ENCODE measurements at places on chromosomes 11 and 22. TPM values are rescaled to one million over a fixed set of nuclear protein-coding genes. Genes with fewer than 3 reads are reported as not detected.

Gene HBB
- total RNA-seq: not detected

Gene MPZL2
- total RNA-seq: not detected

Gene FGF19
- total RNA-seq: 10.3 TPM

Gene LIN7C
- 130 TPM for total RNA-seq

Gene CHST1
- not detected for total RNA-seq

Gene ARFGAP3
- 71.3 TPM for total RNA-seq

Gene NAALAD2
- total RNA-seq: not detected

Gene GNG3
- not detected for total RNA-seq

- DNase-seq: peak; percentile 58
- H3K4me1 ChIP-seq: no peaks in the 10 kb centered on the region
- H3K4me3 ChIP-seq: no peak overlapping the region
- H3K27me3 ChIP-seq: 0 out of 2 replicates have a peak, but pooled peaks cover 10% of the 10 kb centered on the region
- no peaks in the 10 kb centered on the region for H3K36me3 ChIP-seq
- no peak overlapping the region for H3K27ac ChIP-seq
Observed at GRCh38 chr11:36744375-36745168, 146.5 kb upstream of the RAG2 start.

- H3K36me3 ChIP-seq: no peaks in the 10 kb centered on the region
- H3K27me3 ChIP-seq: no peaks in the 10 kb centered on the region
- peak; percentile 33 for DNase-seq
- H3K27ac ChIP-seq: no peak overlapping the region
Observed at GRCh38 chr11:17026487-17027082, 12.4 kb upstream of the PLEKHA7 start.

- no peak overlapping the region for H3K27ac ChIP-seq
- H3K4me1 ChIP-seq: no peaks in the 10 kb centered on the region
- no peak overlapping the region for H3K4me3 ChIP-seq
- H3K36me3 ChIP-seq: no peaks in the 10 kb centered on the region
- no peaks in the 10 kb centered on the region for H3K27me3 ChIP-seq
- DNase-seq: no peak
Observed at GRCh38 chr11:32328392-32328791, 106.9 kb downstream of the WT1 start.

GRCh38 chr22:39098026-39098425 lies 982 bp downstream of the APOBEC3H start:
- H3K27me3 ChIP-seq: no peaks in the 10 kb centered on the region
- no peaks in the 10 kb centered on the region for H3K36me3 ChIP-seq
- no peak for DNase-seq
- H3K4me1 ChIP-seq: peaks cover 6% of the 10 kb centered on the region

GRCh38 chr11:19980957-19981669 lies 179.2 kb downstream of the DBX1 start:
- peak; percentile 55 for DNase-seq
- H3K36me3 ChIP-seq: 0 out of 2 replicates have a peak, but pooled peaks cover 2% of the 10 kb centered on the region
- no peak overlapping the region for H3K4me3 ChIP-seq
- peaks cover 37% of the 10 kb centered on the region for H3K4me1 ChIP-seq

- H3K27ac ChIP-seq: no peak overlapping the region
- peaks cover 23% of the 10 kb centered on the region for H3K4me1 ChIP-seq
- DNase-seq: no peak
- H3K27me3 ChIP-seq: no peaks in the 10 kb centered on the region
Observed at GRCh38 chr11:96277696-96278038, 65.3 kb downstream of the MAML2 start.

DNA sequence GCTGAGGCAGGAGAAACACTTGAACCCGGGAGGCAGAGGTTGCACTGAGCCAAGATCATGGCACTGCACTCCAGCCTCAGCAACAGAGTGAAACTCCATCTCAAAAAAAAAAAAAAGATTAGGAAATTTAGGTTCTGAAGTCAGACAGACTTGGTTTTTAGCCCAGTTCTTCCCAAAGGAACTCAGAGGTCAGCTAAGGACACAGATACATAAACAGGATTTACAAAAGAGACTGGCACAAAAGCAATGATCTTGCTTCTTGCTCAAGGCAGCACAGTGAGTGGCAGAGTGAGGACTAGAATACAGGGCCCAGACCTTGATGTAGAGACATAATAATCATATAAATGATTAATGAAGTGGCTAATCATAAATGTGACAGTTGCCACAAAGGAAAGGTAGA lies 25.4 kb upstream of the RRAS2 start:
- peaks cover 25% of the 10 kb centered on the region for H3K4me1 ChIP-seq
- no peak overlapping the region for H3K27ac ChIP-seq
- no peak for DNase-seq

GRCh38 chr22:18114976-18115652 lies 4.5 kb downstream of the TUBA8 start:
- H3K27me3 ChIP-seq: peaks cover 22% of the 10 kb centered on the region
- H3K4me3 ChIP-seq: no peak overlapping the region
- no peaks in the 10 kb centered on the region for H3K36me3 ChIP-seq
- DNase-seq: no peak

GRCh38 chr11:87128372-87128771 lies 90.6 kb downstream of the TMEM135 start:
- no peak overlapping the region for H3K27ac ChIP-seq
- H3K27me3 ChIP-seq: no peaks in the 10 kb centered on the region
- H3K4me1 ChIP-seq: no peaks in the 10 kb centered on the region
- no peak overlapping the region for H3K4me3 ChIP-seq

GRCh38 chr11:90795746-90796145 lies 572.9 kb upstream of the CHORDC1 start:
- H3K27ac ChIP-seq: no peak overlapping the region
- DNase-seq: no peak
- no peaks in the 10 kb centered on the region for H3K27me3 ChIP-seq
- no peak overlapping the region for H3K4me3 ChIP-seq
- H3K36me3 ChIP-seq: no peaks in the 10 kb centered on the region

DNA sequence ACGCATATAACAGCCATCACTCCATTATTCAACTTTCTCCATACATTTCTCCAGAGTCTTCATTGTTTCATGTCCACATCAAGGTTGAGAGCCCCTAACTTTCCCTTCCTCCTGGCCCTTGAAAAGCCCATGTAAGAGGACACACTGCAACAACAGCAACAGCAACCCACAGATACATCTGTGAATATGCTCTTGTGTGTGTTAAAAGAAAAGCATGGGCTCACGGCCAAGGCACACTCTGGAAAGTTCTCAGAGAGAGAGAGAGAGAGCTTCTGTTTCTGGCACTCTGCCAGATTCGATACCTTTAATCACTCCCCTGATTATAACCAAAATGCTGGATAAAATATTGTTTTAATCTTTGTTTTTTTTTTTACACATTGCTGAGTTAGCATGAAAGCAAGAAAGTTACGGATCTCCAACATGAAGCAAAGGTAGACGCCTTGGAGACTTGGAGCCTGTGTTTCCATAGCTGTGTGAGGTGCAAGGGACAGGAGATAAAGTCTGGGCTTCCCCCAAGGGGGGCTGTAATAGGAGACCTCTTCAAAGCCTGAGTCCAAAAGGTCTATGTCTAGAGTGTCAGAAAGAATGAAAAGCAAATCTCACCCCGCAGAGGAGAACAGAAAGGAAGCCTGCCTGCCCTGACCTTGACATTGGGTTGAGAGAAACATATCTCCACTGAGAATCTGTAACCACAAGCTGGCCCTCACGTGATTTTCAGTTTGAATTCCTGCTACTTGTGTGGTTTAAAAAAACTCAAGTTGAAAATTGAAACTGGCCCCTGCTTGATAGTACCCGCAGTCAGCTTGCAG lies 33.7 kb upstream of the MPPED1 start:
- H3K27ac ChIP-seq: no peak overlapping the region
- H3K4me1 ChIP-seq: peaks cover 10% of the 10 kb centered on the region
- peak; percentile 18 for DNase-seq
- H3K4me3 ChIP-seq: no peak overlapping the region
- H3K27me3 ChIP-seq: peaks cover 15% of the 10 kb centered on the region

DNA sequence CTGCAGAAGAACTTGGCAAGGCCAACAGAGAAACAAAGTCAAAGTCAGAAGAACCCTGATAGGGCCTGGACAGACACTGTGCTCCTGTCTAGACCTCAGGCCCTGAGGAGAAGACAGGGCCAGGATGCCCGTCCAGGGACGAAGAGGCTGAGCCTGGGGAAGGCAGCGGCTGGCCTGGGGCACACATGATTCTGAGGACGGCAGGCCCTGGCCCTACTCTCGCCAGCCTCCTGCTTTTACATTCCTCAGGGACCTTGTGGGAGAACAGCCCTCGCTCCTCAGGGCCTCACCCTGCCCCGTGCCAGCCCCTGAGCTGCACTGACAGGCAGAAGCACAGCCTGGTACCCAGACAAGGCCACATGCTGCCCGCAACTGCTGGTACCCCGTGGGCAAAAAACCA lies 43.6 kb upstream of the TTLL12 start:
- H3K36me3 ChIP-seq: no peaks in the 10 kb centered on the region
- DNase-seq: no peak
- H3K4me3 ChIP-seq: no peak overlapping the region
- no peak overlapping the region for H3K27ac ChIP-seq

DNA sequence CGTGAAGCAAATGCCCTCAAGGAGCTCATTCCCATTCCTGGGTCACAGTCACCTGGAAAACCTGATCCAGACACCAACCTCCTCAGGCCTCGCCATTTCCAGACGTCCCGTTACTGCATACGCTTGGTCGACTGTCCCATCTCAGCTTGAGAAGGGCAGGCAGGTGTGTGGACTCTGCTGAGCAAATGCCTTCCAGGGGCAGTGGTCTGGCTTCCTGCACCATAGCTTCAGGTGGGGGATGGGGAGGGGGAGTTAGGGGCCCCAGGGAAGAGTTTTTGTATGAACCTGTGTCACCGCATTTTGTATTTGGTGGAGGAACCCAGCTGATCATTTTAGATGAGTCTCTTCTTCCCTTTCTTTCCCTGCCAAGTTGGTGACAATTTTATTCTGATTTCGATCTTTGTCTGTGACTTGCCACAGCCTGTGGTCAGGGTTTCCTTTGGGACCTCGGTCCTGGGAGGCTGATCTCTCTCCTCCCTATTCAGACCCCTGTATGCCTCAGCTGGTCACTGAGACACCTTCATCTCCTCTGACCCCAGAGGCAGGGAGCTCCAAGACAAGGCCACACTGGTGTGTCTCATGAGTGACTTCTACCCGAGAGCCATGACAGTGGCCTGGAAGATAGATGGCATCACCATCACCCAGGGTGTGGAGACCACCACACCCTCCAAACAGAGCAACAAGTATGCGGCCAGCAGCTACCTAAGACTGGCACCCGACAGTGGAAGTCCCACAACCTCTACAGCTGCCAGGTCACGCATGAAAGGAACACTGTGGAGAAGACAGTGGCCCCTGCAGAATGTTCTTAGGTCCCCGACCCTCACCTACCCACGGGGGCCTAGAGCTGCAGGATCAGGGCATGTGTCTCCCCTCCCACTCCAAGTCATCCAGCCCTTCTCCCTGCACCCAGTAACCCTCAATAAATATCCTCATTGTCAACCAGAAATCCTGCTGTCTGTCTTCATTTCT lies 22.9 kb downstream of the IGLL5 start:
- H3K27me3 ChIP-seq: no peaks in the 10 kb centered on the region
- no peaks in the 10 kb centered on the region for H3K36me3 ChIP-seq
- H3K4me3 ChIP-seq: no peak overlapping the region
- H3K4me1 ChIP-seq: no peaks in the 10 kb centered on the region

- H3K4me1 ChIP-seq: no peaks in the 10 kb centered on the region
- H3K27me3 ChIP-seq: peaks cover 2% of the 10 kb centered on the region
- H3K36me3 ChIP-seq: no peaks in the 10 kb centered on the region
- no peak overlapping the region for H3K27ac ChIP-seq
Observed at GRCh38 chr11:124712392-124712791, 27.4 kb upstream of the NRGN start.

- H3K4me1 ChIP-seq: peaks cover 14% of the 10 kb centered on the region
- no peaks in the 10 kb centered on the region for H3K36me3 ChIP-seq
- DNase-seq: no peak
- no peak overlapping the region for H3K4me3 ChIP-seq
- no peak overlapping the region for H3K27ac ChIP-seq
Observed at GRCh38 chr22:39638958-39639357, 68.4 kb downstream of the CACNA1I start.

DNA sequence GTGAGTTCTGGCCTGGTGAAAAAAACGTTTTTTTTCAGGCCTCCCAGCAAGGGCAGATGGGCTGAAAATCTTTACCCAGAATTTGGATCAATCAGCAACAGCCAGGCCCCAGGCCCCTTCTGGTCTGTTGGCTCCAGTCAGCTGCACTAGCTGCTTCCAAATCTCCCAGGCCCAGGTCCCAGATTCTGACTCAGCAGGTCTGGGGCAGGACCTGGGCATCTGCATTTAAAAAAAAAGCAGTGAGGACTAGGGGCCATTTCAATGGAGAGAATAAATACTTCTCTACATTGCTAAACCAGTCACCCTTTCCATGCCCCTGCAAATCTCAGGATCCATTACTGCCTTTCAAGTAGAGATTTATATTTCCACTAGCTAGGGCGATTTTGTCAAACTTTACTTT lies 4.3 kb downstream of the SLC15A3 start:
- no peak overlapping the region for H3K4me3 ChIP-seq
- H3K36me3 ChIP-seq: peaks cover 38% of the 10 kb centered on the region
- H3K4me1 ChIP-seq: peaks cover 27% of the 10 kb centered on the region
- no peaks in the 10 kb centered on the region for H3K27me3 ChIP-seq

- no peaks in the 10 kb centered on the region for H3K27me3 ChIP-seq
- DNase-seq: no peak
- no peak overlapping the region for H3K27ac ChIP-seq
Observed at GRCh38 chr11:134994431-134994830, 582.4 kb upstream of the B3GAT1 start.

DNA sequence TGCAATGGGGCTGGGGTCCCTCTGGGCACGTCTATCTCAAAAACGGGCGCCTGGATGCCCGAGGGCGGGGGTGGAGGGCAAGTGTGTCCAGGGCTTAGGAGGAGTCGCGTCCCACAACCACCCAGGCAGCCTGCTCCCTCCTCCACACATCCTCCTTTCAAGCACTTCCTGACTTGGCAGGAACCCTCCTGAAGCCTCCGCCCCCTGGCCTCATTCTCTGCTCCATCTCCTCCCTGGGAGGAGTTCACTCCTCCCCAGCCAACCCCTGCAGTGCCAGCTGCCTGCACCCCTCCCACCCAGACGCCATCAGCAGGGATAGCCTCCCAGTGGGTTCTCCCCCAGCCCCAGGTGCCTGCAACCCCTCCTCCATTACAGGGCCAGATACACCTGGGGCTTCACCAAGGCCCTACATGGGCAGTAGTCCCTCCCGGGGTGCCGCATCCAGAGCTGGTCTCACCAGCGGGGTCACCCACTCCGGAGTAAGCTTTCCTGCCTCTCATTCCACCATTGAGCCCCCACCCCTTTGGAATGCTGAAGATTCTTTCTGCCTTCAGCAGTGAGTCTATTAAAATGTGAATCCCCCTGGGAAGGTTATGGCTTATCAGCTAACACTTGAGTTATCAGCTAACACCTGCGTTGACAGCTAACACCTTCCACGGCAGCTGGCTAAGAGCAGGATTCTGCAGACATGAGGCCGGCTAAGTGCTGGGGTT lies 24.4 kb downstream of the RTN4R start:
- no peak overlapping the region for H3K4me3 ChIP-seq
- H3K36me3 ChIP-seq: no peaks in the 10 kb centered on the region
- no peaks in the 10 kb centered on the region for H3K27me3 ChIP-seq

GRCh38 chr11:73520353-73521061 lies 77.4 kb downstream of the FAM168A start:
- H3K27ac ChIP-seq: no peak overlapping the region
- H3K4me1 ChIP-seq: peaks cover 16% of the 10 kb centered on the region
- no peak overlapping the region for H3K4me3 ChIP-seq
- DNase-seq: no peak

All from SJSA1 (cell line).